ENCODE measurements at places on chromosomes 7 and 10. TPM values are rescaled to one million over a fixed set of nuclear protein-coding genes. Genes with fewer than 3 reads are reported as not detected.

The ELMO1 gene
- total RNA-seq, result 98.2 TPM

- peak overlapping the region; percentile 38 for H3K27ac ChIP-seq
- H3K4me1 ChIP-seq, result no peaks in the 10 kb centered on the region
- DNase-seq, result no peak
- H3K27me3 ChIP-seq, result no peaks in the 10 kb centered on the region
Observed at GRCh38 chr10:13790196-13790595, 203.4 kb downstream of the PRPF18 start.

The NKX1-2 gene
- 2.4 TPM for total RNA-seq

DNA sequence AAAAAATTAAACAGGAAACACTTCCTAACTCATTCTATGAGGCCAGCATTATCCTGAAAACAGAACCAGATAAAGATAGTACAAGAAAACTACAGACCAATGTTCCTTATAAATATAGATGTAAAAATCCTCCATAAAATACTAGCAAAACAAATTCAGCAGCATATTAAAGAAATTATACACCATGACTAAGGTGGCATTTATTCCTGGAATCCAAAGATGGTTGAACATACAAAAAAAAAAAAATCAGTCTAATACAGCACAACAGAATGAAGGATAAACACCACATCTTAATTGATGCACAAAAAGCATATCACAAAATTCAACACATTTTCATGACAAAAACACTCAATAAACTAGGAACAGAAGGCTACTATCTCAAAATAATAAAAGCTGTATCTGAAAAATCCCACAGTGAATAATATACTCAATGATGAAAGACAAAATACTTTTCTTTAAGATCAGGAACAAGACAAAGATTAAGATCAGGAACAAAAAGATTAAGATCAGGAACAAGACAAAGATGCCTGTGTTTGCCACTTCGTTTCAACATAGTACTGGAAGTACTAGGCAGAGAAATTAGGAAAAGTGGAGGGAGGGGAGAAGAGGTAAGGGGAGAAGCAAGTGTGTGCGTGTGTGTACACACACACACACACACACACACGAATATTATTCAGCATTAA, 95.6 kb downstream of the SNX13 start:
- no peak for DNase-seq
- peaks cover 5% of the 10 kb centered on the region for H3K36me3 ChIP-seq
- H3K27me3 ChIP-seq, result no peaks in the 10 kb centered on the region
- peaks cover 7% of the 10 kb centered on the region for H3K4me1 ChIP-seq
- H3K4me3 ChIP-seq, result no peak overlapping the region

The COG5 gene
- 35.2 TPM for total RNA-seq

DNA sequence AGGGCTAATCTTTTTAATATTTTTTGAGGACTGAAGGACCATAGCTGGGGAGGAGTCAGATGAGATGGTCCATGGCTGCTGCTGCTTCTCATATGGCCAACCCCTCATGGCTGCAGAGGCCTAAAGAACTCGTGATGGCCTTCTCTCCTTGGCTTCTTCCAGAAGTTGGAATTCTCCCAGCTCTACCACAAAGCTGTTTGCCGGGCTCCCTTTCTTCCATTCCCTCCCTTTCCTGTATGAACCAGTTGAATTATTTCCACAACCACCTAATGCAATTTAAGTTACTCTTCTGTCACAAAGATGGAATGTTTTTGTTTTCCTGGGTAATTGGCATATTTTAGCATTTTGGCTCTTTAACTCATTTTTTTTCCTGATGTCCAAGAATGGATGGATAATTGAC, 80.7 kb downstream of the PHTF2 start:
- no peaks in the 10 kb centered on the region for H3K36me3 ChIP-seq
- H3K27ac ChIP-seq, result no peak overlapping the region
- no peak overlapping the region for H3K4me3 ChIP-seq
- H3K4me1 ChIP-seq, result no peaks in the 10 kb centered on the region
- no peak for DNase-seq

The LBX1 gene
- total RNA-seq, result not detected

GRCh38 chr10:29346296-29347001, 57.6 kb downstream of the LYZL1 start:
- no peak overlapping the region for H3K4me3 ChIP-seq
- DNase-seq, result no peak
- no peak overlapping the region for H3K27ac ChIP-seq
- H3K4me1 ChIP-seq, result peaks cover 7% of the 10 kb centered on the region
- H3K27me3 ChIP-seq, result no peaks in the 10 kb centered on the region

The CDC14C gene
- not detected for total RNA-seq

GRCh38 chr10:11835704-11836103, 12.5 kb downstream of the PROSER2 start:
- H3K4me3 ChIP-seq, result no peak overlapping the region
- H3K27ac ChIP-seq, result no peak overlapping the region
- no peak for DNase-seq
- H3K4me1 ChIP-seq, result peaks cover 7% of the 10 kb centered on the region
- no peaks in the 10 kb centered on the region for H3K27me3 ChIP-seq

The FOXP2 gene
- 13.8 TPM for total RNA-seq

DNA sequence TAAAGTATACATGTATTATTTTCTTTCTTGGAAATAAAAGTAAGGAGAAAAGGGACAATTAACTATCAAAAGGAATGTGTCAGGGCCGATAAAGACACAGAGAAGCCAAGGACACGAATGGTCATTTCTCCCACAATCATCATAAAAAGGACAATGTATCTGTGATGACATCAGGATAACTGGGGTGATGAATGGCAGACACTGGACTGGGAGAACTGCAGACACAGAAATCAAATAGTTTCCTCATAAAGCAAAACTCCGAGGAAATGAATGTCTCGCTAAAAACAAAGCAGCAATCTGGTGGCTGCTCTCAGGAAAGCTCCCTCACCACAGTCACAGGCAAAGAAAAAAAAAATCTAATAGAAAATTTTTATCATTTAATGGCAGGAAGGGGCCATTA, 69.3 kb upstream of the NPY start:
- H3K36me3 ChIP-seq, result no peaks in the 10 kb centered on the region
- H3K27me3 ChIP-seq, result no peaks in the 10 kb centered on the region
- H3K27ac ChIP-seq, result no peak overlapping the region
- no peak for DNase-seq

DNA sequence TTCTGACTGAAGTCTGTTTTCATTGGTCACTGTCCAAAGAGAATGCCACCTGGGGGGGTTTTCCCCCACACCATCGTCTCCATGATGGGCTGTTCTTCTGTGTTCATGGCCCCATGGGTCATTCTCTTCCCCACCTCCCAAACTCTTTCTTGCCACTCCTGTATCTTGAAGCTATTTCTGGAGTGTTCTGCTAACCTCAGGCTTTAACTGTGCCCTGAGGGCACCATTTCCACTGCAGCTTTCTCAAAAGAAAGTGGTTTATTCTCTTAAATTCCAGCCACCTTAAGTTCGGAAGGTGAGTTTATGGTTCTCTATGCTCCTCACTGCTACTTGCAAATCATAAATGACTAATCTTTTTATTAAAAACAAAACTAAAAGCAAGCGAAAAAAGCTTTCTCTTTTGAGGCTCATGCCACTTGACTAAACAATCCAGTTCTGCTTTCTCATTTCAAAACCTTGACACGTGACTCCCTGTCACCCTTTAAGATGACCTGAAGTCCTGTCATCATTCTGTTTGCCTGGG, 7.4 kb upstream of the APBB1IP start:
- no peaks in the 10 kb centered on the region for H3K4me1 ChIP-seq
- no peaks in the 10 kb centered on the region for H3K27me3 ChIP-seq
- no peak for DNase-seq
- H3K4me3 ChIP-seq, result no peak overlapping the region

DNA sequence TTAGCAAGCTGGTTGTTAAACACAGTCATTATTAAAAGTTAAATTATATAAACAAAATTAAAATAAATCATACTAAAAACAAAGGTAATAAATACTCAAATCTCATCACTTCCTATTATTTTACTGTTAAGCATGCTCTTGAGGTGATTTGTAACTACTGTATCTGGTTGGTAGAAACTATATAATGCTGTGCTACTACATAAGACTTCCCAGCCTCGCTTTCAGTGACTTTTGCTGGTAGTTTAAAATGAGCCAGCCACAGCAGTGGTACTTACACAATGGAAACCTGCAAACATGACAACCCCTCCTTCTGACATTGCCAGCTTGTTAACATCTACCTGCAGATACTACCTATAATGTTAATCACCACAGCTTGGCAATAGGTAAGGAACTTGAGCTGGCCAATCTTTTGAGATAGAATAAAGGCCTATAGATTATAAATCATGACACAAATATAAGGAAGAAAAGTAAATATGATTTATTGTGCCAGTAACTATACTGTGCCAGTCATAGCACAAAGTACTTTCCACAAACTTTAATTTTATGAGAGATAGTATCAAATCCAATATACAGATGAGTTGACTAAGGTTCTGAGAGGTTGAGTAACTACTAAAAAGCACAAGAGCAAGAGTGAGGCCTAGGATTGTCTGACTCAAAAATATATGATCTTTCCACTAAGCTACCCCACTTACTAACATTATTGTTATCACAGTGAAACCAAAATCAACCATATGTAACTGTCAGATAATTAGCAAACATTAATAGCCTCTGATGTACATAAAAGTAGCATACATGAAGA, 181.1 kb upstream of the ASAH2 start:
- no peaks in the 10 kb centered on the region for H3K36me3 ChIP-seq
- no peak for DNase-seq
- no peak overlapping the region for H3K27ac ChIP-seq
- H3K4me1 ChIP-seq, result no peaks in the 10 kb centered on the region
- H3K4me3 ChIP-seq, result no peak overlapping the region
- H3K27me3 ChIP-seq, result no peaks in the 10 kb centered on the region

The CPED1 gene
- 0.11 TPM for total RNA-seq

The BAIAP2L1 gene
- total RNA-seq, result 38.4 TPM

The HSPA12A gene
- 9.7 TPM for total RNA-seq

The CALCR gene
- 16.8 TPM for total RNA-seq

DNA sequence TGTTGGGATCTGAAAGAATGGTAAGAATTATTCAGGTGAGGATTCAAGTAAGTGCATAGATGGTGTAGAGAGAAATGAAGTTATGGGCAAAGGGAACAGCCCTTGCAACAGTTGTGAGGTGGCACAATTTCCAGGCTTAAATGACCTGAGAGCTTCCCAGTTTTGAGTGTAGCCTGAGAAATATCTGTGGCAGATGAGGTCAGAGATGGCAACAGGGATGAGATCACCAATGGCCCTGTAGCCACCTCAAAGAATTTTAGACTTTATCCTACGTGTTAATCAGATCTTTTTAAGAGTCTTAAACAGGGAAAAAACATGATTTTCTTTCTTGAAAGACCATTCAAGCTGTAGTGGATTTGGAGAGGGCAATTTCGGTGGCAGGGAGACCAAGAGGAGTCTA, 1.9 kb upstream of the NRF1 start:
- H3K4me3 ChIP-seq, result no peak overlapping the region
- peaks cover 20% of the 10 kb centered on the region for H3K36me3 ChIP-seq
- H3K27me3 ChIP-seq, result no peaks in the 10 kb centered on the region
- H3K4me1 ChIP-seq, result no peaks in the 10 kb centered on the region
- DNase-seq, result no peak

- H3K27ac ChIP-seq, result no peak overlapping the region
- DNase-seq, result no peak
- no peak overlapping the region for H3K4me3 ChIP-seq
- no peaks in the 10 kb centered on the region for H3K36me3 ChIP-seq
- no peaks in the 10 kb centered on the region for H3K27me3 ChIP-seq
Observed at GRCh38 chr10:64089648-64090047, 568.4 kb downstream of the REEP3 start.

DNA sequence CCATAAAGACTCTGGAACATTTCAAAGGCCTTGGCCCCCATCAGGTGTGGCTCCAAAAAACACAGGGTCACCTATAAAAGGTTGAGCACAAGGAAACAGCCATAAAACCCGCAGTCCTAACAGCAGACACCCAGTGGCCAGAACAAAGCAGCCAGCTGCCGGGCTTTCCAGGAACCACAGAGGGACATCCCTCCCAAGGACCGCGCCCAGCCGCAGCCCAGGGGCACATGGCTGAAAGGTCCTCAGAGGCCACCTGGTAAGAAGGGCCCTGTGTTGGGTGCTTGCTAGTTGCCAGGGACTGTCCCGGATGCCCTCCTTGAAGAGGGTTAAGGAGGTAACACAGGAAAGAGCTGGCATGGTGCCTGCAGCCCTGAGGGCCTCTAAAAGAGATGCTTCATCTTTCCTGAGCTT, 32.7 kb downstream of the KCNMA1 start:
- H3K4me3 ChIP-seq, result no peak overlapping the region
- no peaks in the 10 kb centered on the region for H3K36me3 ChIP-seq
- no peak for DNase-seq
- no peaks in the 10 kb centered on the region for H3K27me3 ChIP-seq

- H3K4me1 ChIP-seq, result peaks cover 3% of the 10 kb centered on the region
- peaks cover 17% of the 10 kb centered on the region for H3K36me3 ChIP-seq
- no peak for DNase-seq
- H3K27me3 ChIP-seq, result no peaks in the 10 kb centered on the region
Observed at GRCh38 chr7:73303546-73303945, 5.1 kb downstream of the NSUN5 start.

DNA sequence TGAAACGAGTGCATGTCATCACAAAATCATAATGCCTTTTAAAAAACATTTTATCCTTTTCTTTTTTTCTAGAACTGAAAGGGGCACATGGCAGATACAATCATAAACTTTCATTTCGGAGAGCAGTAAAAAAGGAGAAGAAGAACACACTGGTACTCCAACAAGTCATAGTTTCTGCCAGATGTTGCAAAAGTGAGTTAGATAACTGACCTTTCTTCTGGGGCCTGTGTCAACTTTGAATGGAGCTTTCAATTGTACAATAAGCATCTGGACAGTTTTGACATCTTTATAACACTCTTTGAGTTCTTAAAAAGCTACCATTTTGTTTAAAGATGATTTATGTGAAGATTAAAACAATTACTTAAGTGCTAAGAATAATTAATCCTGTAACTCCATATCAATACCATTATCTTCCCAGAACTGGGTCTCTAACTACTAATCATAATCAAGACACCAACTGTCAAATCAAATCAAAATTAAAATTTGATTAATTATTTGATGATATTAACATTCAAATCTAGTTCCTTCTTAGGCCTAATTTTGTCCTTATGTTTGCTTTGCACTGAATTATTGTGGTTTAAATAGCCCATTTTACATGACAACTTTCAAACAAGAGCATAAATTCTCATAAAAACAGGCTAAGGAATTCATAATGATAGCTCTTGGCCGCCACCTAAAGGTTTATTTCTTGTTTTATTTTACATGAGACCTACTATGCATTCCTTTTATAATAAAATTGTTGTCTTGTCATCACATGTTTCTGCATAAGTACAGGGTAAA, 19.5 kb upstream of the ITGB8 start:
- no peaks in the 10 kb centered on the region for H3K36me3 ChIP-seq
- peaks cover 6% of the 10 kb centered on the region for H3K4me1 ChIP-seq

The FBXL15 gene
- total RNA-seq, result 9.4 TPM

DNA sequence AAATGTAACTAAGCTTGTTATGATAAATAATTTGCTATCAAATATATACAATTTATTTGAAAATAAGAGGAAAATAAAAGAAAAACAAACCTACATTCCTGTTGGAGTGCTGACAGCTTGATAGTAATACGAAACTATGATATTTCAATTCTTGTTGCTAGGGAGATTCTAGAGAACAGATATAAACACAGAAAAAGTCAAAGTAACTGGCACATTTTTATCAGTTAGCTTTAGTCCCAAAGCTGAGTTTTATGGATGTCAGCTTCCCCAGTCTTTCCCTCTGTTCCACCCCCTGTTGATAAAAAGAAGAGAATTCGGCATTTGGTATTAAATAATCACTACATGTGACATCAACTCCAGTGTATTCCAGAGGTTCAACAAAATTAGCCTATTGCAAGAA, 1134.0 kb downstream of the XPNPEP1 start:
- no peak overlapping the region for H3K27ac ChIP-seq
- H3K27me3 ChIP-seq, result no peaks in the 10 kb centered on the region
- no peaks in the 10 kb centered on the region for H3K36me3 ChIP-seq
- H3K4me1 ChIP-seq, result no peaks in the 10 kb centered on the region
- DNase-seq, result no peak

The ASB10 gene
- not detected for total RNA-seq
